D341Med (cell line): ENCODE measurements at places on chromosomes 5 and 9.

- no peak for DNase-seq
These were observed 523.1 kb downstream of the SPATA31D1 start for GRCh38 chr9:82511626-82512025.

GRCh38 chr5:109234381-109234780 is 175.4 kb downstream of the PJA2 start:
- DNase-seq, result no peak

DNA sequence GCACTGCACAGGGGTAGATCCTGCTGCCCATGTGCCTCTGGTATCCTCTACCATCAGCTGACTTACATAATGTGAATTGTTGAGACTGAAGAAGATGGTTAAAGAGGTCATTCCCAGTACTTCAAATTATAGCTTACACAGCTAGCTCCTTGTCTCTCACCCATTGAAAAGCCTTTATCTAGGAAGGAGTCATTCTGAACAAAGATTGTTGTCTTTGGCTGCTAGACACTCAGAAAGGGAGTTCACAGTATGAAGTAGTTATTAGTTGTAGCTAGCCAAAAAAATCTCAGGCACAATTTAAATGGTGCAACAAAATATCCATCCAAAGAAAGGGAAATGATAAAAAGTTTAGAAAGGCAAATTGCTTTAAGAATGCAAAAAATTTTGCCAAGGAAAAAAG is 102.0 kb upstream of the NREP start:
- no peak for DNase-seq

DNA sequence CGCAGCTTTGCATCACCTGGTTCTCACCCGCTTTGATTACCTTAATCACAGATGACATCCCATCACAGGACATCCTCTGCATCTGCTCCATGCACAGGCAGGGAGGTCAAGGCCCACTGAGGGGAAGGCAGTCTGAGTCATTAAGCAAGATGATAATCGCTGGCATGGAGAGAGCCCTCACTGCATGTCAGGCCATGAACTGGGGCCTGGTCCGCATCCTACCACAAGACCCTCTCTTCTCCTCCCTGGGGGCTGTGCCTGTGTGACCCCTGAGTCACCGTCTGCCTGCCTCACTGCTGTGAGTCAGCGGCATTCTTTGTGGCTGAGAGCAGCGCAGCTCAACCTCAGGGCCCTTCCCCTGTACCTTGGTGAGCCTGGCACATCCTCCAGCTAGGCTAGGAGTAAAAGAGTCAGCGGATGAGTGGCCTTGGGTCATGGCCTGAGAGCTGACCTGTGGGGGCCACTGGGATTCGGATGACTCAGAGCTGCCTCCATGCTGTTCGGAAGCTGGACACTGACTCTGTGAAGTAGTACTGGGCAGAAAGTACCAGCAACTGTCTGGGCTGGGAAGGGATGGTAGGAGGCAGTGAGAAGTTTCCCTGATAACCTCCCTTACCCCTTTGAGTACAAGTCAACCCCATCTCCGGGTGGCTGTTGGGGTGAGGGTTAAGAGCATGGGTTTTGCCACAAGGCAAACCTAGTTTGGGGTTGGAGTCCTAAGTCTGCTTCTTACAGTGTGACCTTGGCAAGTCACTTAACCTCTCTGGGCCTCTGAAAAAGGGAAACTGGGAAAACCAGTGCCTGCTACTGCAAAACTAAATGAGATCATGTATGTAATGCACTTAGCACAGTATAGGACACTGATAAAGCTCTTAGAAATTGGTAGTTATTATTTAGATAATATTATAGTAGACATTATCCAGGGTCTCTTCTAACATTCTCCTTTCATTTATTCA is 14.6 kb upstream of the ARSI start:
- no peak for DNase-seq

GRCh38 chr9:14014744-14015143 is 299.2 kb downstream of the NFIB start:
- no peak for DNase-seq

GRCh38 chr9:69658987-69659675 is 13.0 kb downstream of the APBA1 start:
- DNase-seq, result no peak

GRCh38 chr5:1111241-1111726 is 579 bp downstream of the SLC12A7 start:
- DNase-seq, result peak; percentile 46

DNA sequence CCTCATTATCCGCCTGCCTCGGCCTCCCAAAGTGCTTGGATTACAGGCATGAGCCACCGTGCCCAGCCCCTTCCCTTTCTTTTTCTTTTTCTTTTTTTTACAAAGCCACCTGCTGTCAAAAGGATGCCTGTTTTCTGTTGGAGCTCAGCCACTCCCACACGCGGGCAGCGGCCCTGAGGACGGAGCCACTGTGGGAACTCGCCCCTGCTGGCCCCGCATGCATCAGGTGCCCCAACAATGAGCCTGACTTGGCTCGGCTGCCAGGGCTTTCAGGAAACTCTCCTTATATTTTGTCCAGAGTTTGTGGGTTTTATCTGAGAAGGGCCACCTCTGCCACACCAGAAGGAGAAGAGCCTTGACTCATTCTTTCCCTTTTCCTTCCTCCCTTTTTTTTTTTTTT is 37.1 kb upstream of the LRRC14B start:
- DNase-seq, result peak; percentile 9

DNA sequence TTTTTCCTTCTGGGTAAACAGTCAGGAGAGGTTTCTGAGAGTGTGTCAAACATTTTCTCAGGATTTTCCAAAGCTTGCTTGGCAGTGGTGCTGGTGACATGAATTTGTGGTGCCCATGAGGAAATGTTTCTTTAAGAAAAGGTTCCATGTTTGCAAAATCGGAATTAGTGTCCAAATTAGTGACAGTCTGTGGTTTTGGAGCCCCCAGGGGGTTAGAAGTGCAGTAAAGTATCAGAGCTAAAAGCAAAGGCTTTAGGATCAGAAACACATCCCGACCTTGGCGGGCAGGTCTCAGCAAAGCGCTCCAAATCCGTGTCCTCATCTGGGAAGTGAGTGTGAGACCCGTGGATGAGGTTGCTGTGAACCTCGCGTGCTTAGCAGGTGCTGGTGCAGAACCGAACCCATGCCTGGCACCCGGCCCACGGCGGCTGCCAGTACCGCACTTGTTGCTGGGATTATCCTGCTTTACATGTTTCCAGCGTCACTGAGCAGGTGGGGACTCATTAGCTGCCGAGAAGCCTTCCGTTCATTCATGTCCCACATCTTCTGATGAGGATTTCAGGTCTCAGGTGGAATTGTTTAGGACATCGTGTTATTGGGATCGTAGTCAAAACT is 70.8 kb upstream of the COL5A1 start:
- DNase-seq, result no peak

GRCh38 chr5:34043099-34043876 is at the start of gene C1QTNF3:
Gene C1QTNF3 (minus strand): TSS chr5:34043213. CDS start chr5:34043125, 88 bp downstream.
- no peak for DNase-seq

- no peak for DNase-seq
These were observed 544.6 kb upstream of the TRPC7 start for GRCh38 chr5:136909906-136910305.

GRCh38 chr5:148697180-148697808 is 43.0 kb upstream of the HTR4 start:
- DNase-seq, result no peak

DNA sequence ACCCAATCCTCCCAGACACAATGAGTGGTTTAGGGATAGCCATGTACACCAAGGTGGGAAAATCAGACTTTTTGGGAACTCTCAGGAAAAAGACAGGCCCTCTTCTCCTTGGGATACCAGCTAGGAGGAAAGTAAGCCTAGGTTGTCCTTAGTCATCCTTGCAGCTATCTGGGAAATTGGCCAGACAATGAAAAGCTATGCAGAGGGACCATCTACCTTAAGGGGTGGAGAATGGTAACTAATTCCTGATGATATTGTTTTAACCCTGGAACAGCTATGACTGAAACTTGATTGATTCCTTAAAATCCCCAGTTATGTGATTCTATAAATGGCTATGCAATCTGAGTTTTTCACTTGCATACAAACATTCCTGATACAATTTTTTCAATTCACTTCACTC is 88.9 kb upstream of the BNC2 start:
- no peak for DNase-seq

DNA sequence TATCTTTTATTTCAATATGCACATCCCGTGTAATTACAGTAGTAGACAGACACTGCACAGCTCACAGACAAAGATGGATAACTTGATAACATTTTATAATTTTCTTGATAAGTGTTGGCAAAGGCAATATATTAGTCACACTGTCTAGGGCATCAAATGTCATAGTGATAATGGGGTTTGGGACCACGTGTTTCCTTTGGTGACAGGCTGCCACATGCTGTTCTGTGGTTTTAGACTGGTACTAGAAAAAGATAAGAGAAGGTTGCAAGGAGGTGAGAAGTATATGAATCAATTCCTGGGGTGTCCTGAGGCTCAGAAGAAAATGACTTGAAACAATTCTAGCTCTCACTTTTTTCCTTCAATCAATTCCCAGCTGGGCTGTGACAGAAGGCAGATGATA is 258.8 kb upstream of the CHD1 start:
- no peak for DNase-seq

DNA sequence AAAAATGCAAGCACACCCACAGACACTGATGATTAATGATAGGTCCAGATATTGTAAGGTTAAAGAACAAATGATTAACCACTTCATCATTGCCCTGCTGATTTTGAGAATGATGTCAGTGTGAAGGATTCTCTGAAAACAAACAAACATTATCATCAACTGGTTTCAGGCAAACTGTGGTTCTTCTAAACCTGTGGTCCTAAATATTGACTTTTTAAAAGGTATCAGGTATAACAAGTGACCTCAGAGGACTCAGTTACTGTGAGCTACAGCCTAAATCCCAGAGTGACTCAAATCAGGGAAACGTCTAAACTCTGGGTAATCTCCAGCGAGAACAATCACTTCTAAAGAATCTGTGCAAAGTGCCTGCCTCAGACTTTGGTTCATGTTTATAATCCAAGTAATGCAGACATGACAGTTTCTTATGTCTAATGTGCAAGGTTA is 172.3 kb upstream of the CDH6 start:
- no peak for DNase-seq

- no peak for DNase-seq
These were observed 240.1 kb downstream of the DENND1A start for GRCh38 chr9:123689701-123690428.

DNA sequence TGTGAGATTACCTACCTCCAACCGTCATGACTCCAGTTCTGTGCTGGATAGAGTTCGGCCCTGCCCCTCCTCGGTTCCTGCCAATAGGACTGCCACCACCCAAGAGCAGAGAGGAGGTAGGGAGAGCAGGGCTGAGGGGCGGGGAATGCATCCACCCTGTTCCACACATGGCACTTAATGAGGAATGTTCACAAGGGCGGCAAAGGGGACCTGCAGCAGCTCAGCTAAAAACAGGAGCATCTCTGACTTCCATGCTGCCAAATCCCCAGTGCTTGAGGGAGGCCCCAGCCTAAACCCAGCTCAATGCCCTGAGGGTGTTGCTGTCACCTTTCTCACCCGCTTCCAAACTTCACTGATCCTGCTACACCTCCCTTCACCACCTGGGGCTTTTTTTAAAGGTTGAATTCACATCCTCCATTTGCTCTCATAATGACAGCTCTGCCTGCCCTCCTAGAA is 7.8 kb upstream of the DELE1 start:
- DNase-seq, result no peak

DNA sequence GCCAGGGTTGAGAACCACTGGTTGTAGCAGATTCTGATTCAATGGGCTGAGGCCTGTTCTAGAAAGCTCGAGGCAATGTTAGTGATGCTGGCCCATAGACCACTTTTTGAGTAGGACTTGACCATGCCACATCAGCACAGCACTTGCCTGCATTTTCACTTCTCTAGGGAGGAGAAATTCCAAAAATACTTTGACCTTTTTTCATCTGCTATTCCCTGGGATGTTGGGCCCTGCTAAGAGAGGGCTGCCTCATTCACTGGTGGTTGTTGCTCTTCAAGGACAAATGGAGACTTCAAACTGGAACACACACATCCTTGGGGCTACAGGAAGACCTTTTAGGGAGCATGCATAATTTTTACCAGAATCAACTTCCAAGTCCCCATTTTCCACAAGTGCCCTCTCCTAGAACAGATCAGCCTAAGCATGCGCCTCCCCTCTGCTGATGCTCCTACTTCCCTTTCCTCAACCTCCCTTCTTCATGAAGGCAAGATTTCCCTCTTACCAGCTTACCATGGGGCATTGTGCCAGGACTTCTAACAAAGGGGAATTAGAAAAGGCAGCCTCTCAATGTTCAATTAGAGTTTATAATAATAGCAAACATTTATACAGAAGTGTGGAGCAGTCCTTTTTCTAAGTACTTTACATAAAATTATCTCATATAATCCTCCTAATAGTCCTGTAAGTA is 12.7 kb upstream of the TGFBI start:
- DNase-seq, result no peak

DNA sequence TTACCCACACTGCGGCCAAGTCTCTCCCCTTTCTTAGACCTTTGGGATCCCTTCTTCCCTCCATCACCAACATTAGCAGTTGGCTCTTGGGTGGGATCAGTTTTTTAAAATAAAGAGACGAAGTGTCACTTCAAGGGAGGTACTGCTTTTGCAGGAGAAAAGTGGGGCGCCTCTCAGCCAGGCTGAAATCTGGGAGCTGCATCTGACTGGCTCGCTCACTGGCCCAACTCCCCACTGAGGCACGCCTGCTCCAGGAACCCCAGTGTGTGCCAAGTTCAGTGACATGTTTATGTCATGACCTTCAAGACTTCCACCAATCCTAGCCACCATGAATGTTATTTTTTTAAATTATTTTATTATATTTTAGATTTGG is 130.5 kb downstream of the MVB12B start:
- no peak for DNase-seq

GRCh38 chr9:127142291-127142690 is 19.9 kb upstream of the ANGPTL2 start:
- no peak for DNase-seq

DNA sequence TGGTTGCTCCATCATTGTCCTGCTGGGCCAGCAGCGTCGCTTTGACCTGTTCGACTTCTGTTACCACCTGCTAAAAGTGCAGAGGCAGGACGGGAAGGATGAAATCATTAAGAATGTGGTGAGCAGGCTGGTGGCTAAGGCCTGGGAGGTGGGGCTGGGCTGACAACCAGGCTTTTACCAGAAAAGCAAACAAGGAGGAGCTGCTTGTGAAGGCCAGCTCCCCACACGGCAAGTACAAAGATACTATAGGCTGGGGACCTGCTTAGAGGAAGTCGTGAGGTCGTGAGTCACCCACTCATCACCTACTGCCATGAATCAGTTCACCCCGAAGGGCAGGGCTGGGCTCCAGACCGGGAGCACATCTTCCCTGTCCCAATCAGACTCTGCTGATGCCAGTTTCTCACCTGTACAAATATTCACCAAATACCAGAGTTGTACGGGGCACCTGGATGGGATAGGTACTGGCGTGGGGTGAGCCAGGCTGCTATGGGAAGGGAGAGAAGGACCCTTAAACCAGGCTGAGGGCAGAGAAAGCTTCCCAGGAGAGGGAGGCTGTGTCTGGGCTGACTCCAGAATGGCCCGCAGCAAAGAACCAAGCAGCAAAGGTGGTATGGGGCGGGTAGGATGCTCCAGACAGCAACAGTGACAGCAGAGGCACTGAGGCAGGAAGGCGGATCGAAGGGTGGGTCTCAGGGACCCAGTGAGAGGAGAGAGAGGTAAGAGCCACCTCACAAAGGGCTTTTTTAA is 69.3 kb upstream of the NIPAL4 start:
- no peak for DNase-seq

- DNase-seq, result no peak
These were observed 674.5 kb downstream of the PRELID2 start for GRCh38 chr5:145160679-145161078.
